Sigmoid colon (tissue), 7 donors: ENCODE measurements at places on chromosomes 13 and 19. TPM values are rescaled to one million over a fixed set of nuclear protein-coding genes. Genes with fewer than 3 reads are reported as not detected.
A peak's percentile ranks its signal among the peaks of the same experiment; 100 is the strongest.

DCT gene
- 0.36 TPM for total RNA-seq

NKPD1 gene
- total RNA-seq, result not detected

FXYD1 gene
- total RNA-seq, result 107 TPM

TNNI3 gene
- not detected for total RNA-seq

- no peak for DNase-seq
These were observed 6.9 kb downstream of the B3GNT8 start for GRCh38 chr19:41420101-41420880.

- DNase-seq, result no peak
These were observed 2.5 kb downstream of the TMEM259 start for GRCh38 chr19:1018393-1018792.

- DNase-seq, result no peak
These were observed 69.4 kb downstream of the PSPC1 start for GRCh38 chr13:19713186-19713965.

DNA sequence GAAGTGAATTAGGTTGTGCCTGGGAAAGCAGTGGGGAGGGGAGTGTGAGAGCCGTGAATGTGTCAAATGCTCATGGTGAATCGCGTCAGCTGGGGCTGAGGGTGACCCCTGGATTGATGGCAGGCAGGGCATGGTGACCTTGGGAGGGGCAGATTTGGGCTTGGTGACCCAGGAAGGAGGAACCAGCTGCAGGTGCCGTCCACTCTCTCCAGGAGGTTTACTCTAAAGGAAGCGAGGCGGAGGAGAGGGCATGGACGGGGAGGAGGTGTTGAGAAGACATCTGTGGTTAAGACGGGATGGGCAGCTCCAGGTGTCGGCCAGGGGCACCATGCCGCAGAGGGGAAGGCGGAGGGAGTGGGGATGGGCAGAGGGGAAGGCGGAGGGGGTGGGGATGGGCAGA is 28.7 kb downstream of the TMEM255B start:
- DNase-seq, result no peak

GRCh38 chr13:30241532-30241931 is 65.8 kb downstream of the KATNAL1 start:
- no peak for DNase-seq

DNA sequence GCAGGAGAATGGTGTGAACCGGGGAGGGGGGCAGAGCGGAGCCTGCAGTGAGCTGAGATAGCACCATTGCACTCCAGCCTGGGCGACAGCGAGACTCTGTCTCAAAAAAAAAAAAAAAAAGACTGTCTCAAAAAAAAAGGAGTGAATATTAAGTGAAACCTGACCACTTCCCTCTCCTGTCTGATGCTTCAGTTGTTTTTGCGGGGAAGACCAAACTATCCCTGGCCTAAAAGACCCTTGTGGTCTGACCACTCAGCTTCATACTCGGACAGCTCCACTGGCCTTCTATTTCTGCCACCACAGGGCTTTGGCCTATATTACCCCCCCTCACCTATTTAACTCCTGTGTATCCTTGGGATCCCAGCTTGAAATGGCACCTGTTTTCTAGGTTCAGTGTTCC is 2.3 kb downstream of the CLASRP start:
- DNase-seq, result no peak

DNA sequence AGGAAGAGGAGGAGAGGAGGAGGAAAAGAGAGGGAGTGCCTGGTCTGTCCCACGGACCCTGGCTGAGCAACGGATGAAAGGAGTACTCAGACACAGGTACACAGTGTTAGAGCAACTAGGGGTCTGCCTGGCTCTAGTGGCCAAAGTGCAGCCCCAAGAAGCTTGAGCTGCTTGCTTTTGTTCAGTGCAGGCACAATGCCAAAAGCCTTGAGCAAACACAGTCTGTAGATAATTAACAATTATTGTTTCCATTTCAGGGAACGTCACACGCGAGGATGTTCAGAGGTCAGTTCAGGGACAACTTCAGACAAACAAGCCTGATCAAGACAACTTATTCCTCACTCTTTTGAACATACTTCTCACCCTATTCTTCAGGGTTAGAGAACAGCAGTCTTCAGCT is 32.2 kb upstream of the ZNF726 start:
- no peak for DNase-seq

GRCh38 chr19:46411925-46412649 is 1.3 kb downstream of the CCDC8 start:
- no peak for DNase-seq

- no peak for DNase-seq
These were observed 99.4 kb upstream of the SERP2 start for GRCh38 chr13:44273991-44274770.

- peak; percentile 97 for DNase-seq
These were observed at the start of gene ZNF784 for GRCh38 chr19:55624109-55625003. TSS of gene ZNF784 (minus strand) at chr19:55624566. CDS start at chr19:55624561, 5 bp downstream.

GRCh38 chr13:48618937-48619336 is 34.8 kb upstream of the CYSLTR2 start:
- no peak for DNase-seq

DNA sequence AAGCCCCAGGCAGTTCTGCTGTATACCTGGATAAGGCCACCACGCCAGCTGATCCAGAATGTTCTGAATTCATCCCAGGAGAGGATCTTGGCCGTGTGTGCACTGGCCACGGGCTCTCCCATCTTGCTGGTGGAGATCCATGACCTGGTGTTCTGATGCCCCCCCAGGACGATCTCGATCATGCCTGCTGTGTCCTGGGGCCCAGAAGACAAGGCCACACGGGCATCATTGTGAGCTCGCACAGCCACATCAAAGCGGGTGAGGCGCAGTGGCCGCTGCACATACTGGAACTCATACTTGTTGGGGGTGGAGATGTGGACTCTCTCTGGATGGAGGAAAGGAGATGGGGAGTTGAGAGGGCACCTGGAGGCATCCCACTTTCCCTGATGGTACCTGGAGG is 40.1 kb downstream of the F2RL3 start:
- peak; percentile 41 for DNase-seq

DNA sequence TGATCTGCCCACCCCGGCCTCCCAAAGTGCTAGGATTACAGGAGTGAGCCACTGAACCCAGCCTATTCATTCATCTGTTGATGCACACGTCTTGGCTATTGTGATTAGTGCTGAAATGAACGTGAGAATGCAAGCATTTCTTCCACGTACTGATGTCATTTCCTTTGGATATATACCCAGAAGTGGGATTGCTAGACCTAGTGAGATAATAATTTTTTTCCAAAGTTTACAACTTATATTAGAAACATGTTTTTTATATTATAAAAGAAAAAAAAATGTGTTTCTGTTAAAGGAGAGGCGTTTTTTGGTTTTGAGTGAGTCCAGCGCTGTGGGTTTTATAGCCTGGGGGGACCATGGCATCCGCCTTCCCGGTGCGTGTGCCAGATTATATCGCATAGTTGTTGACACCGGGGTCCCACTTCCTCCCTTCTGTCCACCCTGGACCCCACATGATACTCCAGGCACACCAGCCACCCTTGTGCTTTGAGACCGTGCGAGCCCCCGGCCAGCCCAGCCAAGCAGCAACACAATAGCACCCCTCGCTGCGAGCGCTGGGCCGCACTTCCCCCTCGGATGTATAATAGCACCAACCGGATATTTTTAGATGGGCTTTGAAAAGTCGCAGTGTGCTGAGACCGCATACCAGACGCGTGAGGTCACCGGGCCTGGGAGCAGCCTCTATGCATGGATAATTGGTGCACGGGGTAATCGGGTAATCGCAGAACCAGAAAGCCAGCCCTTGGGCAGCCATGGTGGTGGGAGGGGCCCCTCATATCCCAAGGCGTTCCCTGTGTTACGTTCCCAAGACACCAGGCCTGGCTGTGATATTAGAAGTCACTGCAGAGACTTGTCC is 59.6 kb downstream of the MYO9B start:
- peak; percentile 96 for DNase-seq

- no peak for DNase-seq
These were observed 8.7 kb downstream of the SBK2 start for GRCh38 chr19:55528030-55528803.
